Naive B cell (primary cell): ENCODE measurements at places on chromosomes 11 and 22.

- no peak for DNase-seq
Observed at GRCh38 chr11:1162491-1163311, 4.9 kb downstream of the MUC5AC start.

- no peak for DNase-seq
Observed at GRCh38 chr11:110972640-110973039, 260.4 kb upstream of the ARHGAP20 start.

- peak; percentile 74 for DNase-seq
Observed at GRCh38 chr22:31286360-31287255, 5.7 kb downstream of the PIK3IP1 start.

DNA sequence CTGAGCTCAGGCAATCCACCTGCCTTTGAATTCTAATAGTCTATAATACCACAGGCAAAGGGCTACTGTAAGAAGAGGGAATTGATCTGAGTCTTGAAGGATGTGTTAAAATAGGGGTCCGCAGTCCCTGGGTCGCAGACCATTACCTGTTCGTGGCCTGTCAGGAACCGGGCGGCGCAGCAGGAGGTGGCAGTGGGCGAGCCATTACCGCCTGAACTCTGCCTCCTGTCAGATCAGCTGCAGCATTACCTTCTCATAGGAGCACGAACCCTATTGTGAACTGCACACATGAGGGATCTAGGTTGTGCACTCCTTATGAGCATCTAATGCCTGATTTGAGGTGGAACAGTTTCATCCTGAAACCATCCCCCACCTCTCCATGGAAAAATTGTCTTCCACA, 11.5 kb upstream of the TMEM123 start:
- DNase-seq, result no peak
